ENCODE measurements at places on chromosomes 12 and 14.
A peak's percentile ranks its signal among the peaks of the same experiment; 100 is the strongest.

GRCh38 chr12:91400271-91400670 lies 217.7 kb upstream of the DCN start:
- no peak for DNase-seq

GRCh38 chr12:93174473-93174872 lies 203.3 kb upstream of the NUDT4 start:
- DNase-seq = no peak

DNA sequence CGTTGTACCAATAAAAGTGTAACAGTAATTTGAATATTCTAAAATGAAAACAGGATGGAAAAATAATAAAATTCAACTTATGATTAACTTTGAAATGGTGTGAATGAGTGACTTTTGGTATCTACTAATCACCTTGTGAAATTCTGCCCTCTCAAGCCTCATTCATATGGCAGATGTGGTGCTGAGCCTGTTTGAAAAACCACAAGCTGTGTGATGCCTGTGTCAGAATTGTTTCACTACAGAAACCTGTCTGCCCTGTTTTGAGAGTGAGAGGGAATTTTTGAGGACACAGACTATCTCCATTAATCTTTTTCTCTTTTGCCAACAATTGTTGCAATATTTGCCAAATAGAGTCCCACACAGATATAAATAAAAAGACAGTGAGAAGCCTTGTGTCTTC lies 3.9 kb upstream of the RNU6-7 start:
- no peak for DNase-seq

GRCh38 chr14:99143793-99144192 lies 128.2 kb downstream of the BCL11B start:
- no peak for DNase-seq

- no peak for DNase-seq
Measured at GRCh38 chr14:81993432-81993831, 459.8 kb upstream of the SEL1L start.

DNA sequence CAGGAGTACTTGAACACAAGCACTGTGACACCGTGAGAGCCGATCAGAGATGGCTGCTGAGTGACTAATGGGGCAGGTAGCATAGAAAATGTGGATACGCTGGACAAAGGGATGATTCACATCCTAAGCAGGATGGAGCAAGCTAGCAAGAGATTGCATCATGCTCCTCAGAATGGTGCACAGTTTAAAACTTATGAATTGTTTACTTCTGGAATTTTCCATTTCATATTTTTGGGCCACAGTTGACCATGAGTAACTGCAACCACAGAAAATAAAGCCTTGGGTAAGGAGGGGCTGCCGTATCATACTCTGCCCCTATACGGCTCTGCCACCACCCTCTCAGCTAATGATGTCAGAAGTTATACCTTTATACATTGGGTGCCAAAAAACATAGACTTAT lies 23.3 kb upstream of the MARK3 start:
- no peak for DNase-seq

DNA sequence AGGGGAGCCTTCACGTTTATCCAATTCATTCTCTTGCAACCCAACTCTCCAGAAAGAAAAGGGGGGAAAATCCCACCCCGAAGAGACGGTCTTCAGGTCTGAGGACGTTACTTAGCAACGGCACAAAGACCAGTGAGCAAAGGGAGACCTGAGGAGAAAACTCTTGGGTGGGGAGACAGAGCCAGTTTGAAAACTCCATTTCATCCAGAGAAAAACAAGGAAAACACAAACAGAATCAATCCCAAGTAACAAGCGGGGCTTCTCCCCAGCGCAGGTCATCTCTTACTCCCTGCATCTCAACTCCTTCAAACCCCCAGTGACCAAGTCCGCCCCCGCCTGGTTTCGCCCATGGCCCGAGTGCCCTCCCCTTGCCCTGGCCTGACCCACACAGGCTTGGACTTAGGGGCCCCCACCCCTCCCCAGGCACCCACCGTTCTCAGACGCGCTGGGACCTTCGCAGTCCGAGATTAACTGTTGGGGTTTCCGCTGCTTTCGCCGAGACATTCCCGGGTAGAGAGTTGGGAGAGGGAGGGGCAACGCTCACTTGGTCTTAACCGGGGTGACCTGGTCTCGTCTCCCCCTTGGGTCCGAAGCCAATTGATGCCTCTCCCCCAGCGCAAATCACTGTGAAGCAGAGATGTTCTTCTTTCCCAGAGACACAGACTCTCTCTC lies 10.4 kb upstream of the SALL2 start:
- no peak for DNase-seq

- DNase-seq = peak; percentile 60
Measured at GRCh38 chr14:54893151-54893760, 9.4 kb downstream of the GCH1 start.

Data from CD4-positive, alpha-beta T cell treated with Interleukin-12 subunit alpha and Interleukin-12 subunit beta, for 1 hour (primary cell).